B cell (primary cell): ENCODE measurements at places on chromosomes 6 and 20. TPM values are rescaled to one million over a fixed set of nuclear protein-coding genes. Genes with fewer than 3 reads are reported as not detected.
A peak's percentile ranks its signal among the peaks of the same experiment; 100 is the strongest.

GRCh38 chr6:85923013-85923430 is 280.3 kb upstream of the SYNCRIP start:
- no peaks in the 10 kb centered on the region for H3K36me3 ChIP-seq
- H3K27ac ChIP-seq = no peak overlapping the region
- H3K4me3 ChIP-seq = no peak overlapping the region
- H3K27me3 ChIP-seq = no peaks in the 10 kb centered on the region

DNA sequence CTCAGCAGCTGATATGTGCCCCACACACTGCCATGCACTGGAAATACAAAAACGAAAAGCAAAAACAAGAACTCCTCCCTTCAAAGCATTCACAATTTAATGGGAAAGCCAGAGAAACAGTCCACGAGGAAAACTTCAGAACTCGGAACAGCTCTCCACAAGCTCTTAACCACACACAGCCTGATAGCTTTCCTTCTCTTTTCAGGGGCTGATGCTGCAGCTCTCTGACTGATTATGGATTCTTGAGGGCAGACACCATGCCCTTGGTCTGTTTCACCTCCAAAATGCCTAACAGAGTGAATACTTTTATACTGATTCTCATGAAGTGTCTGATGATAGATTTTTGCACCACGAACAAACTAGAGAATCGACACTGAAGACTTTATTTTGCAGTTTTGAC is 282.1 kb downstream of the CD83 start:
- H3K27ac ChIP-seq = no peak overlapping the region
- H3K36me3 ChIP-seq = no peaks in the 10 kb centered on the region
- peaks cover 17% of the 10 kb centered on the region for H3K4me1 ChIP-seq
- no peak overlapping the region for H3K4me3 ChIP-seq

The PSORS1C2 gene
- total RNA-seq = not detected in 2 replicates

GRCh38 chr6:165705941-165706340 is 42.9 kb upstream of the PDE10A start:
- DNase-seq = no peak
- no peak overlapping the region for H3K4me3 ChIP-seq
- H3K4me1 ChIP-seq = no peaks in the 10 kb centered on the region
- H3K36me3 ChIP-seq = no peaks in the 10 kb centered on the region

GRCh38 chr6:24809728-24810127 is 11.0 kb upstream of the ARMH2 start:
- no peak overlapping the region for H3K4me3 ChIP-seq
- DNase-seq = no peak
- peaks cover 56% of the 10 kb centered on the region for H3K36me3 ChIP-seq
- no peaks in the 10 kb centered on the region for H3K27me3 ChIP-seq
- H3K4me1 ChIP-seq = no peaks in the 10 kb centered on the region

The C6orf118 gene
- not detected in 2 replicates for total RNA-seq

The SDC4 gene
- 0.19 TPM in 1 of 2 replicates, not detected in the other for total RNA-seq

DNA sequence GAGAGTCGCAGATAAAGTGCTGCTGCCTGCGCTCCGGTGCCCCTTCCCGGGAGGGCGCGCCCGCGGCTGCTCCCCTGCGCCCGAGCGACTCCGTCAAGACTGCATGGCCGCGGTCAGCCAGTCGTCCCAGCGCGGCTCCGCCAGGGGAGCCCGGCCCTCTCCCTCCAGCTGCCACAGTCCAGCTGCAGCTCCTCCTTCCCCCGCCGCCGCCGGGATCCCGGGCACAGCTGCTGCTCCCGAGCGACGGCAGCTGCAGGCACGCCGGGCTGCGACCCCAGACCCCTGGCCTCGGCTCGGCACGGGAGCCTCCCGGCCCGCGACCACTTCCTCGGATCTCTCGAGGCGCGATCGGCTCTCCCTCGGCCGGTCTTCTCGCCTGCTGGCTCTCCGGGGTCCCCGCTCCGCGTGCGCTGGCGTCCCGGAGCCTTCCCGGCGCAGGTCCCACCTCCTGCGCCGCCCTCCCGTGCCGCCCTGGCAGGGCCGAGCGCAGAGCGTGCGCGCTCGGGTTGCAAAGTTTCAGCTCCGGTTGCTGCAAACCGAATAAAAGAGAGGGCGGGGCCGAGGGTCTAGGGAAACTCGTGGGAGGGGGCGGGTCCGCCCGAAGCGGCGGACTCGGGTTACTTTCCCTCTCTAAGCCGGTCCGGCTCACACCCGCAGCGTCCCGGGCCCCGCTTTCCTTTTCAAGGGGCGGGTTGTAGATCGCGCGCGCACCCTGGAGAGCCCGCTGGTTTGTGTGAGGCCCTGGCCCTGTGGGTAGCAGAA is at the start of gene CNKSR3:
CNKSR3 (minus strand) TSS at position 542 of the 762 bp plus-strand sequence. CDS start 571 bp downstream, outside the sequence.
- peaks cover 12% of the 10 kb centered on the region for H3K27me3 ChIP-seq
- peak; percentile 7 for DNase-seq
- no peaks in the 10 kb centered on the region for H3K36me3 ChIP-seq
- peak within 1 kb of the TSS; percentile 25 for H3K4me3 ChIP-seq
- H3K4me1 ChIP-seq = peaks cover 9% of the 10 kb centered on the region

DNA sequence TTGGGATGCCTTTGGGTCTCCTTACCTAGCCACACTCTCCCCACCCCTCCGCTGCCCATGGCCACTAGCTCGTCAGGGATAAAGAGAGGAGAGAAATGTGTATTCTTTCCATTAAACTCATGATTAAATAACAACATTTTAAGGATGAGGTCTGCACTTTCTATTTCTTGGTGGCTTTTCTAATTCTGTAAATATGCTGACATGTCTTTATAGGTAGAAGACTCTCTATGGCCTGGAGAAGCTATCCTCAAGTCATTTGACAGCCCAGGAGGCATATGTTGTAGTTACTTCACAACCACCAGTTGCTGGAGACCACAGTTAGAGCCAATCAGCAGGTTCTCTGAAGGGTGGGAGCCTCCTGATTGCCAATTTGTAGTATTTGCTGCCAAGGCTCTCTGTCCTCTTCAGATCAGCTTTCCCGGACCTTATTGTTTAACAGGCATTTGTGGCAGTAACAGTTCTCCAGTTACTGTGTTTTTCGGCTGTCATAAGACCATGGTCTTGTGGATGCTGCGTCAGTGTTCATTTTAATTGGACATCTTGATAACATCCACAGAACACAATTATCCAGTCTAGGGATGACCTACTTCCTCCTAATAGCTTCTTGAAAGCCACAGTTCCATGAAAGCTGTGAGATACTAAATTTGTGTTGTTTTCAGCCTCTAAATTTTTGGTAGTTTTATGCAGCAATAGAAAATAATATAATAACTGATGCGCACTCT is 205.0 kb upstream of the KCNQ5 start:
- H3K36me3 ChIP-seq = no peaks in the 10 kb centered on the region
- H3K4me3 ChIP-seq = no peak overlapping the region
- H3K4me1 ChIP-seq = no peaks in the 10 kb centered on the region

The MACROD2 gene
- total RNA-seq = 5.3 TPM in 2 replicates

DNA sequence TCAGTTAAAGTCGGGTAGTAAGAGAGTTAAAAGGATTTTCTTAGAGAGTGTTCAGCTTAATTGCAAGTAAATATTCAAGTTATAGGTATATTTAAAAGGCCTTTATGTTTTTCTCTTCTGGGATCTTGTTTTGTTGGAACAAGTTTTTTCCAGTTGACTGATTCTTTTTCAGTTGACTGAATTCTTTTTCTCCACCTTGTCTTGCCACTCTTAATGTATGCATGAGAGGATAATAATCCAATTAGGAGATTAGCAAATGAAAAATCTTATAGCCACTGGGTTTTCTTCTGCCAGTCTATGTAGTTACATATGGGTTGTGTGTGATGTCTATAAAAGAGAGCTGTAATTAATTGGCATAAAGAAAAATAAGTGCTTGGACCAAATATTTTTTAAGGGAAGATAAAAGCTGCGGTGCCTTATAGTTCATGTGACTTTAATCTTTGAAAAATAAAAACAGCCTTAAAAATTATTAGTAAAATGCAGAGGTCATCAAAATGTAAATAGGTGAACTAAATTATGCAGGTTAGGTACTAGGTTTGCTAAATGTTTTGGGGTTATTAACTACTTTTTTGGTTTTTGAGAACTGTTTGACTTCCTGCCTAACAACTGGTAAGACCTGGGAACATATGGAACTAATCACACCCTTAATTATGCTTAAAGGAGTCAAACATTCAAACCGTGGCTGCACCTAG is 367.2 kb downstream of the HTR1B start:
- H3K4me1 ChIP-seq = no peaks in the 10 kb centered on the region
- H3K27me3 ChIP-seq = no peaks in the 10 kb centered on the region
- no peak overlapping the region for H3K27ac ChIP-seq
- H3K4me3 ChIP-seq = no peak overlapping the region
- H3K36me3 ChIP-seq = no peaks in the 10 kb centered on the region

GRCh38 chr20:54897787-54898186 is 422.4 kb downstream of the DOK5 start:
- no peak for DNase-seq
- no peaks in the 10 kb centered on the region for H3K36me3 ChIP-seq
- no peaks in the 10 kb centered on the region for H3K27me3 ChIP-seq

DNA sequence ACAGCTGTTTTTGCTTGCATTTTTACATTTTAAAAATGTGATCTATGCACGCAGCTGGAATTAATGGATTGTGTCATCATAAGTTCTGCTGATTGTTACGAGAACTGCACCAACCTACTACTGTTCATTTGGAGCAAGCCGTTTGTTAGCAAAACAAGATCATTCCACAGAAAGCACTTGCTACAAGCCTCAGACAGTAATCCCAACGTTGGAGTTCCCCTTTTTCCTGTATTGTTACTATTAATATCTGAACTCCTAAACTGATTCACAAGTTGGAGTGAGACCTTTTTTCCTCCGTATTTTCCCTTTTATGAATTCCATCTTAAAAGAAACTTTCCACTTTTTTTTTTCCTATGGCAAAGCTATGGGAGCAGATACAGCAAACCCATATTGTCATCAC is 3.5 kb downstream of the TENT5A start:
- H3K27ac ChIP-seq = no peak overlapping the region
- DNase-seq = no peak
- H3K36me3 ChIP-seq = no peaks in the 10 kb centered on the region
- H3K4me3 ChIP-seq = no peak overlapping the region
- H3K4me1 ChIP-seq = peaks cover 50% of the 10 kb centered on the region
- H3K27me3 ChIP-seq = no peaks in the 10 kb centered on the region

GRCh38 chr6:132070356-132070755 is 119.2 kb upstream of the CCN2 start:
- H3K4me3 ChIP-seq = no peak overlapping the region
- H3K27ac ChIP-seq = peak overlapping the region; percentile 29
- H3K4me1 ChIP-seq = no peaks in the 10 kb centered on the region
- peak; percentile 14 for DNase-seq
- H3K36me3 ChIP-seq = no peaks in the 10 kb centered on the region
- no peaks in the 10 kb centered on the region for H3K27me3 ChIP-seq

The CCN5 gene
- total RNA-seq = not detected in 2 replicates

GRCh38 chr6:157096105-157096504 is 227.2 kb downstream of the TMEM242 start:
- H3K4me3 ChIP-seq = no peak overlapping the region
- peaks cover 37% of the 10 kb centered on the region for H3K4me1 ChIP-seq
- no peak for DNase-seq

- H3K4me1 ChIP-seq = no peaks in the 10 kb centered on the region
- no peak overlapping the region for H3K27ac ChIP-seq
- H3K36me3 ChIP-seq = no peaks in the 10 kb centered on the region
- no peak for DNase-seq
- no peak overlapping the region for H3K4me3 ChIP-seq
Observed at GRCh38 chr20:49400410-49400809, 82.1 kb downstream of the KCNB1 start.

DNA sequence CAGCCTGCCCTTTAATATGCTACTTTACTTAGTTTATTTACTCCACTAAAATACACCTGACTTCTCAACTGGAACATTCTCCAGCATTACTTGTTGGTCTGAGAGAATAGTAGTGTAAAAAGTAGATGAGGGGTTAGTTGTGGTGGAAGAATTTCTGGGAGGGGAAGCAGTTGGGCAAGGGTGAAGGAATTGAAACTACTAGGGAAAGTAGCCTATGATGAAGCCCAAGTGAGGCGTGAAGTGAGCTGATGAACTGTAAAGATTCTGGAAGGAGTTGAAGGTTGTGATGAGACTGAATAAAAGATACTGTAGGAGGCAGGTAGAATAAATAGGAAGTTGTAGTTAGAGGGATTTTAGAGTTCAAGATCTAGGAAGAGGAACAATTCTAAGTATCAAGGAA is 72.5 kb downstream of the ITCH start:
- peaks cover 47% of the 10 kb centered on the region for H3K36me3 ChIP-seq

The ESF1 gene
- 13.8 and 13.9 TPM in 2 replicates for total RNA-seq

DNA sequence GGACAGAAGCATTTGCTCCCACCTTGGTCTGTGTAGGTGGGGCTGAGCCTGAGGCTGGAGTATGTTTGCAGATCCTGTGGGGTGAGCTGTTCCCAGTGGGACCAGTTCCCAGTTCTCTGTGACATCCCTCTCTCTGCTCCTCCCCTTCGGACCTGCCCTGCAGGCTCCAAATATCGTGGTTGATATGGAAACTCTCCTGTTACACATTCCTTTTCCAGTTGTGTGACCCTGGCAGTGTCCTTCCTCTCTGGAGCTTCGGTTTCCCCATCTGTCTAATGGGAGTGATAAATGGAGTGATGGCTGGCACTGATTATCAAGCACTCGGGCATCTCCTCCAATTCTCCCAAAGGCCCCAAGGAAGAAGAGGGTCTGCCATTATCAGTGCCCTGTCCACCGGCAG is 15.7 kb upstream of the TGM2 start:
- H3K36me3 ChIP-seq = no peaks in the 10 kb centered on the region
- H3K4me1 ChIP-seq = no peaks in the 10 kb centered on the region
- no peak for DNase-seq
- no peaks in the 10 kb centered on the region for H3K27me3 ChIP-seq
- H3K4me3 ChIP-seq = no peak overlapping the region

DNA sequence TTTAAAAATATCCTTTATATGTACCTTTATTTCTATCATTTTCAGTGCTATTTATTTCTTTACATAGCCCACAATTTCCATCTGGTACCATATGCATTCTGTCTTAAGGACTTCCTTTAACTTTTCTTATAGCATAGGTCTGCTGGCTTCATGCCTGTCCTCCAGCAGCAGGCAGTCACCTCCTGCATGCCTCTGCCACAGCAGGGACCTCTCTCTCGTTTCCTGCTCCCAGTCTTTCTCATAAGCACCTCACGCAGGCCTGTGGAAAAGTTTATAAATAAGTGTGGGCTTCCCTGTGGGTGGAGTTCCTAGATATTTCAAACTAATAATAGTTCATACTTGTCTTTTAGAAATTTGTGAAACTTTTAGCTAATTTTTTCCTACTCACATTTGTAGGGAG is 133.9 kb downstream of the KCNQ5 start:
- H3K4me3 ChIP-seq = no peak overlapping the region
- H3K4me1 ChIP-seq = no peaks in the 10 kb centered on the region
- peaks cover 1% of the 10 kb centered on the region for H3K36me3 ChIP-seq
- H3K27me3 ChIP-seq = no peaks in the 10 kb centered on the region

DNA sequence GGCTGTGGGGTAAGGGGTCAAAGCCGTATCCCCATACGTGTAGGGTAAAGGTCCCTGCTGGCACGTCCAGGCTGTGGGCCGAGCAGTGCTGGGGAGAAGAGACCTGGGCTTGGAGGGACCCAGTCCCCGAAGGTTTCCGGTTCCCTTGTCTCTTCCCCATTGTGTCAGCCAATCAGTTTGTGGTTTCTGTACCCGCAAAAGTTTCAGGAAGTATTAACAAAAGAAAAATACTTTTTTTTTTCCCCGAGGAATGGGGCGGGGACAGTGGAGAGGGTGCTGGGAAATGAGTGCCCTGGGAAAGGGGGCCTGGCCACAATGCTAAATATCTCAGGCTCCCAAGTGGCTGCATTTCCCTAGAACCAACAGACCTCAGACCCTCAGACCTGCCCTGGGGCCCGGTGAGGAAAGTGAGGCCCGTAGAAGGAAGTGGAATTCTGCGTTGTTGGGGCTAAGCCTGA is 15.2 kb upstream of the AMD1 start:
- H3K27ac ChIP-seq = peak overlapping the region; percentile 4
- H3K4me3 ChIP-seq = peak overlapping the region; percentile 29
- DNase-seq = peak; percentile 51
- no peaks in the 10 kb centered on the region for H3K27me3 ChIP-seq
